Stimulated activated CD8-positive, alpha-beta memory T cell treated with anti-CD3 and anti-CD28 coated beads, Interleukin-7, amount 100 ng/mL, for 1 hour (primary cell): ENCODE measurements at places on chromosomes 1 and 21.

- no peak for DNase-seq
These were observed 8.4 kb downstream of the C1orf226 start for GRCh38 chr1:162389971-162390370.

DNA sequence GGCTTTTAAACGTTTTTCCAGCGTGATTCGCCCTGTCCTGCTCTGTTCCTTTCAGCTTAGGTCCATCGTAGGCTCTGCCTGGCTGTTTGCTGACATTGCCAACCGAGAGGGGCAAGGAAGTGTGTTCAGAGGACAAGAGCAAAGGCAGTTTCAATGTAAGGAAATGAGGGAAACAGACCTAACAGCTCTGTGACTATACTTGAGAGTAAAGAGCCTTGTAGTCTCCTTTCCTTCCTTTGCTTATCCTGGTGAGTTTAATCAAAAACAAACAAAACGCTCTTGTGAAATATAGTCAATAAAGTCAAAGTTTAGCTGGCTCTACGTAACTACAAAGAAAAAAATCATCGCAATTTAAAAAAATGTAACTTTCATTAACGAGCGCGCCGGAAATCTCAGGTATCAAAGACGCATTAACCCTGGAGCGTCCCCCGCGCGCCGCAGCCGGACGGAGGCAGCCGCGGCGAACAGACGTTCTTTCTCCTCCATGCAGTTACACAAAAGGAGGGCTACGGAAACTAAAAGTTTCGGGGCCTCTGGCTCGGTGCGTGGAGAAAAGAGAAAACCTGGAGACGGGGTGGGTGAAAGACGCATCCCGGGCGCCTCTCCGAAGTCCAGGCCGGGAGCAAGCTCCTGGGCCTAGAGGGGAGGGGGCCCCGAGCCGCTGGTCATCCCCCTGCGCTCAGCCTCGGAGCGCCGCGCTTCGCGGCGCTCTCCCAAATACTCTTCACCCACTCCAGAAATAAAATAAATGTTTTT, 617 bp upstream of the ADGRL2 start:
- DNase-seq = no peak

GRCh38 chr1:151581921-151582320, 29.9 kb upstream of the SNX27 start:
- DNase-seq = no peak

DNA sequence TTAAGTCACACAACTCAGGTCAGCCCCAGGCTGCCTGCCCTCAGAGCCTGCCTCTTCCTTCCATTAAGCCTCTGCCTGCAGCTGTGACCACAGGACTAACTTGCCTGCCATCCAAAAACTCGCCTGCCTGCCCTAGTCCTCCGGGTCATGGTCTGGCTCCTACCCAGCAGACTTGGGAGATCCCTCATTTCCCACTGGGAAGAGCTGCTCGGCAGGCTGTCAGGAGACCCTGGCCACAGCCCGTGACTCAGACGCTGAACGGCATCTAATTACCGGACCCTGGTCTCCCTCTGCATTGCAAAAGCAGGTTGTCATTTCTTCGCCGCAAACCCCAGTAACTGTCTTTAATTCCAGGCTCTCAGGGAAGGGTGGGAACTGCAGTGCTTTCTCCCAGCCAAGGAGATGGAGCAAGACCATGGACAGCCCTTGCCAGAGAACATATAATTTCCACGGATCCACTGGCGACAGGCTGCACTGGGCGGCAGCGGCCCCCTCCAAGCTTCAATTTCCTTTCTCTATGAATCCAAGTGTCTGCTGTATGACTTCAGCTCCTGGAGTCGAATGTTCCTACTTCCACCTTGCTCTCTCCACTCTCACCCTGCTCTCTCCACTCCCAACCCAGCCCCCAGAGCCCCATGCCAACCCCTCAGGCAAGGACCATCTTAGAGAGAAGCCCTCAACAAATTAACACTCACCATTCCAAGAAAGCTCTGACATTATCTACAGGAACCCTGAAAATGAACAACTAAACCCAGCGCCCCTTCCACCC, 20.4 kb downstream of the OLFML2B start:
- DNase-seq = no peak

- no peak for DNase-seq
These were observed 12.5 kb upstream of the EFHD2 start for GRCh38 chr1:15397236-15397635.

DNA sequence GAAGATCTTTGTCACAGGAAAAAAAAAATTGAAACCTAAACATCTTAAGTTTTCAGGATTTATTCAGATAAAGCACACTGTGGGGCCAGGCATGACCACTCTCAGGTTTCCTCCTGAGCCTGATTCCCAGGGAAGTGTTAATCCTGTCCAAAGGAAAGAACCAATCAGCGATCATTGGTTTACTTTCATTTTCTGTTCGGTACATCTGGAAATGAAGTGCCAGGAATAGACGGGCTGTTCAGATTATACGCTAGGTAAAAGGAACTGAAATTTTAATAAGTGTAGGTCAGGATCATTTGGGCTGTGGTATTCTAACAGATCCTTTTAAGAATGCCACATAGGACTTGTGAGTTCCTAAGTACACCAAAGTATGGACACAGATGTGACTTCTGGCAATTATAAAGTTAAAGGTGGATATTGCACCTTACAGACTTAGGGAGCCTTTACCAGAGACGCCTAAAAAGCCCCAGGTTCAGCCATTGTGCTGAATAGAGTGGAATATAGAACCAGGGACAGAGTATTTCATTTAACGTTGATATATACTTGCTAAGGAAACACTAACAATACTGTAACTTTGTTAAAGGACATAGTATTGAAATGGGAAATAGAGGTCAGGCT, 9.3 kb upstream of the CACYBP start:
- no peak for DNase-seq

DNA sequence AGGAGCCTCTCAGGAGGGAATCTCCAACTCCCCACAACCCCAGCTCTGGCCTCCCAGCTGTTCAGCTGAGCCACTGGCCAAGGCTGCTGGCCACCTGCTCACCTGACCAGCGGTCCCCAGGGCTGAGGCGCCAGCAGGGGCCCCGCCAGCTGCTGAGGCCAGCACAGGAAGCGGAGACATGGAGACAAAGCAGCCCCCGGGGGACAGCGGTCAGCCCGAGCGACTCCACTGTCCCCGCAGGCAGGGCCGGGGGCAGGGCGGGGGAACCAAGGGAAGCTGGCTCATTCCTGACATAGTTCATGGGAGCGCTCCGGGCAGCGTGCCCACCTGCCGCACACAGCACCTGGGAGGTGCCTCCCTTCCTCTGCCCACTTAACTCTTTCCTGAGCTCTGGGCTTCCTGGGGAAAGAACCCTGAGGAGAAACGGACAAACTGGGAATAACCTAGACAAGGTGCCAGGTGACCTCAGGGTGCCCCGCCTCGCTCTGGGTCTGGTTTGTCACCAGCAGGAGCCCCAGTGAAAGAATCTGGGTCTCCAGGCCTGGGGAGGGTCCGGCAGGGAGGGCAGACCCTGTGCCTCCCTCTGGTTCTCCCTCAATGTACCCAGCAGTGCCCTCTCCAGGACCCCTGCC, 10.7 kb downstream of the EPHA2 start:
- DNase-seq = no peak

GRCh38 chr1:234322979-234323378, 50.3 kb upstream of the COA6 start:
- DNase-seq = no peak

- DNase-seq = no peak
These were observed 138.8 kb upstream of the DPYD start for GRCh38 chr1:98059620-98060019.

GRCh38 chr21:29332461-29333362, 34.0 kb downstream of the BACH1 start:
- DNase-seq = no peak

DNA sequence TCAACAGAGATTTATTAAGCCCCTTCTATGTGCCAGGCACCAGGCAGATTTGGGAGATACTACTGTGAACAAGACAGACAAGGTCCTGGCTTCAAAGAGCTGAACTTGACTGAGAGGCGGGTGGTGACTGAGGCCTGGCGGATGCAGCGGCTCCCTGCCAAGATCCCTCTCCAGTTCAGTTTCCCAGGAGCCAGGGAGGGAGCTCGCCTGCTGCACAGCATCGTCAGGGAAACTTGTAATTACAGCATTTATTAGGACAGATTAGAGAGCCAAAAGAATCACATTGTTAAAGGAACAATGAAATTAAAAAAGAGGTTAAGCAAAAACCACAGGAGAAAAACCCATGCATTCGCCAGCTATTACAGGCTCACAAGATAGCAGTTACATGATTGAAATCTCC, 55.3 kb downstream of the ETS2 start:
- no peak for DNase-seq

GRCh38 chr1:7219031-7219430, 433.8 kb downstream of the CAMTA1 start:
- DNase-seq = no peak

DNA sequence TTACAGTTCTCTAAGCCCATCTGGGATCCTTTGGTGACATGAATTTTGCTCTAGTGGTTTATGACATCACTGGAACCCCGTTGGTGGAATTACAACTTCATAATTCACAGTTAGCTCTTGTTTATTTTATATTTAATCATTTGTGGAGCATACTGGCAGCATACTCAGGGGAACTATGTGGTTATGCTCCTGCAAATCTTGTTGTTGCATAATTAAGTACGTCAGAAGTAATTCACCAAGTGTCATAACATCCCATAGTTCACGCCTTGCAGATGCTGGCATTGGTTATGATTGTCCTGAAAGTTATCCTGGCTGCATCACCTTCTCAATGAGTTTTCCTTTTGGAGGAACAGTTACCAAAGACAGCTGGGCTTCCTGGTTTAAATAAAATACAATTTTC, 16.5 kb downstream of the PRRX1 start:
- DNase-seq = no peak

- no peak for DNase-seq
These were observed 1.8 kb downstream of the RERE start for GRCh38 chr1:8815582-8816151.

DNA sequence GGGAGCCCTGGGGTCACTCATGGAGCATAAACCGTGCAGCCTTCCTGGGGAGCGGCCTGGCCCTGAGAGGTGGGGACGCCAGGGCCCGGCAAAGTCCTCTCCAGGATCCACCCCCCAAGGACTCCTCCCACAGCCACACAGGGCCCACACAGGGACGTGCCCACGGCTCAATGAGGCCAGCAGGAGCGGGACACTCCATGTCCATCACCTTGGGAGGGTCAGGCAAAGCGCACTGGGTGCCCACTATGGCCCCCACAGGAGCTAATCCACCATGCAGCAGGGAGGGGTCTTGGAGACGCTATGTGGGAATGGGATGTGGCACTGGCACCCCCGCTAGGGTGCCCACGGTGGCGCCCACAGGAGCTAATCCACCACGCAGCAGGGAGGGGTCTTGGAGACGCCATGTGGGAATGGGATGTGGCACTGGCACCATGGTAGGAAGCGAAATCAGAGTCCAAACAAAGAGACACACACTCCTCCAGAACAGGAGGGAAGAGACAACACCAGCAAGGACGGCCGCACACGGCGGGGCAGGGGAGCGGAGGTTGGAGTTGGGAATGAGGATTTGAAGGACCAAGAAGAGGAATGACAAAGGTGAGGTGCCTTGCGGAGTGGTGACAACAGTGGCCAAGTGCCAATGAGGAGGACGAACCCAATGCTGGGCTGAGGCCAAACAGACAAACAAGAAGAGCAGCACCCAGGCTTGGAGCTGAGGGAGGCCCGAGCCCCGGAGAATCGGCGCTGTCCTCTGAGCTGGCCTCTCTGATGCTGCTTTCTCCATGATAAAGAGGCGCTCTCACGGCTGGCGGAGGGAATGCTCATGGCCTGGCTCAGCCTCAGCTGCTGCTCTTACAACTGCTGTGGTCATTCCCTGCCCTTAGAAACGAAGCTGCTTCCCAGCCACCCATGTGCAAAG, 18.1 kb upstream of the SLC19A1 start:
- no peak for DNase-seq

DNA sequence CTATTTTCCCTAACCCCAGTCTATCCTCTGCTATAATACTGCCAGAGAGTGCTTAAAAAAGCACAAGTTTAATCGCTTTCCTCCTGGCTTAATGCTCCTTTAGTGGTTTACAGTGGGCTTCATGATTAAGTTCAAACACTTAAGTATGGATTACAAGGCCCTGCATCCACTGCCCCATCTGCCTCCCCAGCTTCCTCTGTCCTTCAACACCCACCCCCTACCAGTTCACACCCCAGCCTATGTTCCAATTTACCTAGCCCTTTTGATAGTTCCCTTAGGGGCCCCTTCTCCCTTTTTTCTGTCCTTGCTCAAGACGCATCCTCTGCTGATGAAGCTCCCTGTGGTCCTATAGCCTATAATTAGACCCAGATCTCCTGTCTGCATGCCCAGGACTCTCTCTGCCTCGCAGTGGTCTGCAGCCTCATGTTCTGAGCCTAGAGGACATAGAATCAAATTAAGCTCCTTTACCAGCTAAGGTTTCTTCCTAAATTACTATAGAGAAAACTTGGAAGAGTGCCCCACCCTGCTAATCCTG, 212.5 kb downstream of the FGGY start:
- no peak for DNase-seq

- no peak for DNase-seq
These were observed 102.3 kb upstream of the TMPRSS2 start for GRCh38 chr21:41610042-41610839.
